ENCODE measurements at places on chromosomes 12 and 14.

- no peak for DNase-seq
Observed at GRCh38 chr12:2667716-2668440, 126.9 kb upstream of the FKBP4 start.

GRCh38 chr14:103241531-103241930, 92.5 kb upstream of the EIF5 start:
- DNase-seq: no peak

DNA sequence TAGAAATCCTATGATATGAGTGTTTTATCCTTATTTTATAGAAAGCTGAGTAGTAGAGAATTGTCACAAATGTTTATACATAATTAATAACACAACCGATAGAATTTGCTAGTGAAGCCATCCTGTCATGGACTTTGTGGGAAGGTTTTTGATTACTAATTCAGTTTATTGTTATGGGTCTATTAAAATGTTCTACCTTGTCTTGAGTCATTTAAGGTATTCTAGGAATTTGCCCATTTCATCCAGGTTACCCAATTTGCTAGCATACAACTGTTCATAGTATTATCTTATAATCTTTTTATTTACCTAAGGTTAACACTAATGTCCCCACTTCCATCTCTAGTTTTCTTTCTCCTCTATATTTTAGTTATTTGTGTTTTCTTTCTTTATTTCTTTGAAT, 553.1 kb upstream of the ATXN7L3B start:
- DNase-seq: no peak

GRCh38 chr14:92494512-92494911, 19.1 kb upstream of the RIN3 start:
- no peak for DNase-seq

GRCh38 chr14:66139432-66139831, 346.7 kb upstream of the CCDC196 start:
- no peak for DNase-seq

DNA sequence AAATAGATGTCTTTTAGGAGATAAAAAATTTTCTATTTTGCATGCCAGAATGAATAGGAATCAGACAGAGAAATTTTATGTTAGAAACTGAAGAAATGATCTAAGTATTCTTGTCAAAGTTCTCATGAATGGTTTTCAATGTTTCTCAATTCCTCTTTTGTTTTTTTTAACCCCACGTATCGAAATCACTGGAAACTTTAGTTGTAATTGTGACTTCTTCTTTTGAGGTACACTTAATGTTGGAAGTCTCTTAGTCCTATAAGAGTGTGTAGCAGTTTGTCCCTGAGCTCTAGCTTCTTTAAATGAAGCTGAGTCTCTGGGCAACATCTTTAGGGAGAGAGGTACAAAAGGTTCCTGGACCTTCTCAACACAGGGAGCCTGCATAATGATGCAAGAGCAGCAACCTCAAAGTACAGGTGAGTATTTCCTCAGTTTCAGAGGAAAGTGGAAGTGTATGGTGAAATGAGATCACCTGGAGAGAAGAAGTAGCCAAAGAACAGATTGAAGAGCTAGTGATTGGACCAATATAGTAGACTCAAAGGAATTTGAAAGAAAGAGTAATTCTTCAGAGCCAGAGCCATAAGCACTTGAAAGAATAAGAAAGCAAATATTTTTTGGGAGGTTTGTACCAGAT, at the start of gene CLEC6A:
CLEC6A (plus strand) TSS at position 236 of the 634 bp plus-strand sequence; CDS start at position 386, 150 bp downstream.
- no peak for DNase-seq

- DNase-seq: no peak
Observed at GRCh38 chr14:104209985-104210816, 71.8 kb downstream of the KIF26A start.

DNA sequence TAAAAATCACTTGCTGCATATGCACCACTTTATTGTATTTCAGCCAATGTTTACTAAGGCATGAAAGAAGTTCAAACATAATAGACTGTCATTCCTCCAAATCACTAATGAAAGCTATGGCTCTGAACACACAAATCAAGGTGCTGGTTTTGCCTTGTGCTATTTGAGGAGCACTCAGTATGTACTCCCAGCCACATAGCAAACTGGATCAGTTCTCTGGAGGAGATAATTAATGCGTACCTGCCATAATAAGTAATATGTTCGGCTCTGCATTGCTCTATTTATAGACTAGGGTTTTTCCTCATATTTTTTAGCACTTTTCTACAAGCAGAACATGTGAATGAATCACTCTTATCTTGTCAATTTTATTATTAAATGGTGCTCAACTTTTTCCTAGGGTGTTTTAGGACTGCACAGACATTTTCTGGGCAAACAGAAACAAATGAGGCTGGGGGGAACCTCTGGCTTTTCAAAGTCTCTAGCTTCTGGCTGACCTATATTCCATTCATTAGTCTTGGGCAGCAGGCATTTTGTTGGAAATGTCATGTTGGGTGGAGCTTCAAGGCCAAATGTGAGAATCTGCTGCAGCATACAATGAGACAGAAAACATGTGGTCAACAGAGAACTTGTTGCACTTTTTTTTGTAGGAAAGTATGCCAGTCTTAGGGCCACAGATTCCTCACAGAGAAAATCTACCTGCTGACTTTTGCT, 88.4 kb downstream of the GRIP1 start:
- no peak for DNase-seq

DNA sequence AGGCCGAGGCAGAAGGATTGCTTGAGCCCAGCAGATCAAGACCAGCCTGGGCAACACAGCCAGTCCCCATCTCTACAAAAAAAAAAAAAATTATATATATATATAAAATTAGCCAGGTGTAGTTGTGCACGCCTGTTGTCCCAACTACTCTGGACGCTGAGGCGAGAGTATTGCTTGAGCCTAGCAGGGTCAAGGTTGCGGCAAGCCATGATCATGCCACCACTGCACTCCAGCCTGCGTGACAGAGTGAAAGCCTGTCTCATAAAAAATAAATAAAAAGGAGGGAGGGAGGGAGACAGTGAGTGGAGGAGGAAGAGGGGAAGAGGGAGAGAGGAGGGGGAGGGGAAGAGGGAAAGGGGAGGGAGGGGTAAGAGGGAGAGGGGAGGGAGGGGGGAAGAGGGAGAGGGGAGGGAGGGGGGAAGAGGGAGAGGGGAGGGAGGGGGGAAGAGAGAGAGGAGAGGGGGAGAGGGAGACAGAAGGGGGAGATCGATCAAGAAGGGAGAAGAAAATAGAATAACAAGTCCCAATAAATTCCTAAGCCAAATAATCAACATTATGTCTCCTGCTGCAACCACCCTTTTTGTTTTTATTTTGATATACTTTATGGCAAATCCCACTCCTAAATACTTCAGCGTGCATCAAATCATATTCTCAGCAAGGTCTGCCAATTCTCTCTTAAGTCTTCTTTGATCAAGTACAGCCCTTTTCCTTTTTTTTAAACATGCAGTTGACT, 163.9 kb downstream of the MED13L start:
- DNase-seq: no peak

DNA sequence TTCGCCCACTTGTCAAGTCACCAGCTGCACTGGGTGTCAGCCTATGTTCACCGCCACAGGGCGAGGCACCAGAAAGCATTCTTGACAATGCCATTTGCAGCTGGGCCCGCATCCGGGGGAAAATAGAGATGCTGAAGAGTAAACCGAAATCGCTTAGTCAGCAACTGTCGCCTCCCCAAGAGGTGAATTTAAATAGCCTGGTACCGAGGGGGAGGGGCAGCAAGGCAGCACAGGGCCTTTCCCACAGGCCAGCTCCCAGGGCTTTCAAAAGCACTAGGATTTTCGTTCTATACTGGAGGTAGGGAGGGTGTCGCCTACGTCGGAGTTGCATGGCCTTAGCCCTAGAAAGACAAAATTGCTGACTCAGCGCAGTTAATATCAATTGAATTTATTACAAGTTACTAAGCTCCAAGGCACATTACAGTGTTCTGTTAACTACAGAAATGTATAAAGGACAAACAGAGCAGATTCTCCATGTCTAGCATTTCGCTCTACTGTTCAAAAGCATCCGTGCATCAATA, 4.3 kb downstream of the IRF2BPL start:
- DNase-seq: peak; percentile 92
